Activated T-helper 2 cell treated with anti-CD3 and anti-CD28 coated beads, Interferon-gamma antibody, Interleukin-2, Interleukin-4, amounts not matched to agents 10 μg/mL and 5 μg/mL and 100 μg/mL, durations not matched to agents 14 hours and 24 hours and 36 hours (primary cell): ENCODE measurements at places on chromosomes 13 and 19. TPM values are rescaled to one million over a fixed set of nuclear protein-coding genes. Genes with fewer than 3 reads are reported as not detected.

DNA sequence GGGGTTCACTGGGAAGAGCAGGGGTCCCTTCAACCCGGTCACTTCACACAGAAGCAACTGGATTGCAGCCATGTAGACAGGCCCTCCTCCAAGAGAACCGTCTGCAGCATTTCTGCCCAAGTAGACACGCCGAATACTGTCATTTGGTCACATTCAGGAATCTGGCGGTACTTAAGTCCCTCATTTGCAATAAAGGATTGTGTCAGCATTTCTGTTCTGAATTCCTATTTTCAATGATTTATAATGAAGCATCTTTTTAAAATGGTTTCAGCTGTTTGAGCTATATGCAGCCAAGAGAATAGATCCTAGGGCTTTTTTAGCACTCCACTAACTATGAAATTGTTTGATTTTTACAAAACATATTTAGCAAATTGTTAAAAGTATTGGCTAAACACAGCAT, 143.5 kb upstream of the SOX1 start:
- H3K4me3 ChIP-seq: no peak overlapping the region
- H3K36me3 ChIP-seq: no peaks in the 10 kb centered on the region
- H3K4me1 ChIP-seq: no peaks in the 10 kb centered on the region

- no peak for DNase-seq
- no peak overlapping the region for H3K4me3 ChIP-seq
- H3K36me3 ChIP-seq: no peaks in the 10 kb centered on the region
- H3K27me3 ChIP-seq: peaks cover 61% of the 10 kb centered on the region
- no peak overlapping the region for H3K27ac ChIP-seq
- peaks cover 18% of the 10 kb centered on the region for H3K4me1 ChIP-seq
Observed at GRCh38 chr19:29526730-29527499, 1.1 kb downstream of the VSTM2B start.

DNA sequence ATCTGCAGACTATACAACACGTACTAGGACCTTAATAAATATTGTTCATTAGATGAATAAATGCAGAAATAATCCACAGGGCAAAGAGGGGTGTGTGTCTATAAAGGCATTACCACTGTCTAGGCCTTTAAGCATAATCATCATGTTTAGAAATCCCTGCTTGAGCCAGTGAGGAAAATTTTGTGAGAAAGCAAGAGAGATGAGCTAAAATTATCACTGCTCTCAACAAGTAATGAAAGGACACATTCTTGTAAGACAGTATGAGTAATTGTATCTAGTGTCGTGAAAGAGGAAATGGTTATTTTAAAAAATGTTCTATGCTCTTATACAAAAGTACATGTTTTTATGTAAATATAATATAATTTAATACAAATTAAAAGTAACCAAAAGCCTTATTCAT, 1699.4 kb downstream of the PCDH9 start:
- H3K36me3 ChIP-seq: no peaks in the 10 kb centered on the region
- H3K4me3 ChIP-seq: no peak overlapping the region
- DNase-seq: no peak
- no peak overlapping the region for H3K27ac ChIP-seq
- H3K4me1 ChIP-seq: no peaks in the 10 kb centered on the region

DNA sequence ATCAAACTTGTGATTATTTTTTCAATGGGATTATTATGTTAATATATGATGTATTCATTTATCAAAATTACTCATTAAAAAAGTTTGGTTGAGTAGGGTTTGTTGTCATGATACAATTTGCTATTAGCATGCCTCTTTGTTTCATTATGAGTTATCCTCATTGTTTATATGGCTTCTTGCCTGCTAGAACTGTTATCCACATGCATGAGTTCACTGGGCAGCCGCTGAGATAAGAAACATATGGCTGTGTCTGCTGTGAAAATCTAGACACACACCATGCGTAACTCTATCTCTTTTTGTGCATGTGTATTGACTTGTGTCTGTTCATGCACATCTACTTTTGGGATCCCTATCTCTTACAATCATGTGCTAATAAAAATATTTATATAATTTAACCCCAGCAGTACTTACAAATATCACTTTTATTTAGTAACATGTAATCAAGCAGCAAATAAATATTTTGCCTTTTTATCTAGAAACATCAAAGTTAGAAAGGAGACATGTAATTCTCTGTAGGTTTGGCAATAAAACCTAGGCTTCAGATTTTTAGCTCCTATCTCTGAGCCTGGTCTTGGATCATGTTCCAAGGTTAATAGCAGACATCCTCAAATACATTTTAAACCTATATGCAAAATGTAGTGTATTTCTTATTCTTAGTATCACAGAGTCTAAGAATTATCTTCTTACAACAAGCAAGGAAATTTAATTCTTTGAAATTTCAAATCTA, 11.2 kb upstream of the KLF12 start:
- no peaks in the 10 kb centered on the region for H3K4me1 ChIP-seq
- H3K36me3 ChIP-seq: no peaks in the 10 kb centered on the region
- no peak for DNase-seq
- no peak overlapping the region for H3K4me3 ChIP-seq
- H3K27ac ChIP-seq: no peak overlapping the region
- peaks cover 30% of the 10 kb centered on the region for H3K27me3 ChIP-seq

IFNL1 gene
- total RNA-seq: not detected in 2 replicates
